ENCODE measurements at places on chromosomes 7 and 10. TPM values are rescaled to one million over a fixed set of nuclear protein-coding genes. Genes with fewer than 3 reads are reported as not detected.

Gene ACBD7
- total RNA-seq: 0.99 TPM

Gene CAV1
- total RNA-seq: 243 TPM

Gene PIP
- total RNA-seq: not detected

Gene RRP12
- total RNA-seq: 14.3 TPM

Gene NPSR1
- total RNA-seq: not detected

Gene PPP1R17
- not detected for total RNA-seq

Gene FAM180A
- 2.8 TPM for total RNA-seq

Gene ERVW-1
- total RNA-seq: 0.20 TPM

Gene CHCHD2
- total RNA-seq: 138 TPM

Gene KIAA1549
- total RNA-seq: 3.0 TPM

Gene SEMA3A
- 26.9 TPM for total RNA-seq

Gene MUC12
- not detected for total RNA-seq

Gene SPDYE8
- total RNA-seq: 0.10 TPM

Gene GFRA1
- total RNA-seq: 49.8 TPM

Gene CAMK2B
- total RNA-seq: 2.2 TPM

Gene TFEC
- 2.2 TPM for total RNA-seq

Gene ELN
- 321 TPM for total RNA-seq

Gene SSC4D
- 0.89 TPM for total RNA-seq

Gene GAD2
- not detected for total RNA-seq

Gene ZNF12
- total RNA-seq: 30.7 TPM

Gene TECPR1
- 8.3 TPM for total RNA-seq
